ENCODE measurements at places on chromosomes 2 and 18.

- no peak for DNase-seq
Observed at GRCh38 chr2:186093174-186093573, 354.6 kb downstream of the FSIP2 start.

DNA sequence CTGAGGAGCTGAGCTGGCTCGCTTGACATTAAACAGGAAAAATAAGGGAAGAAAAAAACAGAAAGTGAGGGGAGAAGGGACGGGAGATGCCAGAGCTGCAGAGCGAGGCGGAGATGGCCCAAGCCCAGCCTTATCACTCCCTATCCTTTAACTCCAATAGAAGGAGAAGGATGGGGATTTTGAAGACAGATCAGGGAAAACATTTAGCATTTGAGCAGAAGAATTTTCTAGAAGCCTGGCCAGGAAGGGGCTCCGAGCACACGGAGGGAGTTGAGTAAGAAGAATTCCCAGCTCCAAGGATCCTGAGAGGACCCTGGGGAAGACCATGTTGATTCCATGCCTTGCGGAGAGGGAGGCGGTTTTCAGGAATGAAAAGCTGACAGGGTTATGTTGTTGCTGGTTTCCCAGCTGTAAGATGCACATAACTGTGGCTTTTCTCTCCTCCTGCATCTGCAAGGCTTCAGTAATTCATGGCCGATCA lies 35.6 kb downstream of the TWIST2 start:
- DNase-seq: no peak

- no peak for DNase-seq
Observed at GRCh38 chr2:178828486-178828881, 21.3 kb upstream of the TTN start.

DNA sequence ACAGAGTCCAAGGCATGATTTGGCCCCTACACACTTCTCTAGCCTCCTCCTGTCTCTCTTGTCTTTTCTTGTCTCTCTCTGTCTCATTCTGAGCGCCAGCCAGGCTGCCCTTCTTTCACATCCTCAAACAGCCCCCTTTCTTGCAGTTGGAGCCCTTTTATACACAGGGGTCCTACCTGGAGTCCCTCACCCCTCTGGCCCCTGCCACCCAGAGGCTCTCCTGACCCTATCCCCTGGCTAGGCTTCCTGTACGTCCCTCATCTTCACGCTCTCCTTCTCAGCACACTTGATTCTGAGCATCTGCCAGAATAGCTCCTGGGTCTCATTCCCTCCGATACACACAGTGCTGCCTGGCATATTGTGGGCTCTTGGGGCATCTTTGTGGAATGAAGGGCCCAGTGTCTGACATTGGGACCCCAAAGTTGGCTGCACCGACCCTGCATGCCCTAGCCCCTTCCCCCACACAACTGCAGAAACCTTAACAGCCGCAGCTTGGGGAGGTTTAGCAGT lies 261.9 kb downstream of the DYSF start:
- no peak for DNase-seq

DNA sequence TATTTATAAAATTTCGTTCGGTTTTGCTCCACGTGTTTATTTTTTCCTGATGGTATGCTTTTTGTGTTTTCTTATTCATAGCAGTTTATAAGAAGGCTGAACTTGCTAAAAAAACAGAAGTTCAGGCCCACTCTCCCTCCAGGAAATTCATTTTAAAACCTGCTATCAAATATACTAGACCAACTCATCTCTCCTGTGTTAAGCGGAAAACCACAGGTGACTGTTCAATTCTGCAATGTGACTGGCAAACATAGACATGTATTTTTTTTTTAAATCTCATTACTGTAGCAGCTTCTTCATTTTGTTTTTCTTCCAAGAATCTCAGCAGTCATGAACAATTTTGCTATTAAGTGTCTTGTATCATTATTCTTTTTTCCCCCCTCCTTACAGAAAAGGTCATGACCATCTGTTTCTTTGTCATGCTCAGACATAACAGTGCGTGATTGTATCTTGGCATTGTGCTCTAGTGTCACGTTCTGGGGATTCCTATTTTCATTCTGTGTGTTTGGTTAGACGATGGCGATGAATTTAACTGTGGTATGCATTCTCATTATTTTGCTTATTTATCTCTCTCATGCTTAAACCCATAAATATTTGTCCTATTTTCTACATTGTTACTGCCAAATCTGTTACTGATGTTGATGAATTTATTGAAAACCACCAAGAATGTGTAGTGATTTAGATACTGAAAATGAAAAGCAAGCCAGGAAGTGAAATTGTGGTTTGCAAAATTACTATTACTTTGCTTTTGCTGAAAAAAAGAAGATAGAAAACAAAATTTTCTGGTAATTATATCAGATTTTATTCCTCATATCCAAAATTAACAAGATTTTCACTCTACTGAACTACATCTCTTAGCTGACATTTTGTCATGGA lies 74.6 kb upstream of the UNC80 start:
- DNase-seq: no peak

GRCh38 chr18:49052891-49053644 lies 102.3 kb upstream of the SMAD7 start:
- DNase-seq: no peak

- DNase-seq: no peak
Observed at GRCh38 chr2:145029873-145030272, 510.0 kb upstream of the ZEB2 start.

DNA sequence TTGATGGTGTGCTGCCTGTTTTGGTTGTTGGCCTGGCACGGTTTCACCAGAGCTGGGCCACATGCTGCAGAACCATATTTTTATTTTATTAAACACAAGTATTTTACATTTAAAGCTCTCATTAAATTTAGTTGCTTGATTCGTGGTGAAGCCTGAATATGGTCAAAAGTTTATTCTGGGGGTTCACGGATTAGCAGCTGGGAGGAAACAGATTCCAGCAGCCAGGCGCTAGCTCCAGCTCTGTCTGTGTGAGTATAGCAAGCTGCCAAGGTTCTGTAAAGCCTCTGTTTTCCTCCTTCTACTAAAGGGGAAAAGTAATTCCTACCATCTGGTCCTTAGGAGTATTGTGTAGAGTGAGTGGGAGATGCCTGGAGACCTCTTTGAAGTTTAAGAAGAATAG lies 22.5 kb downstream of the GATA6 start:
- no peak for DNase-seq

DNA sequence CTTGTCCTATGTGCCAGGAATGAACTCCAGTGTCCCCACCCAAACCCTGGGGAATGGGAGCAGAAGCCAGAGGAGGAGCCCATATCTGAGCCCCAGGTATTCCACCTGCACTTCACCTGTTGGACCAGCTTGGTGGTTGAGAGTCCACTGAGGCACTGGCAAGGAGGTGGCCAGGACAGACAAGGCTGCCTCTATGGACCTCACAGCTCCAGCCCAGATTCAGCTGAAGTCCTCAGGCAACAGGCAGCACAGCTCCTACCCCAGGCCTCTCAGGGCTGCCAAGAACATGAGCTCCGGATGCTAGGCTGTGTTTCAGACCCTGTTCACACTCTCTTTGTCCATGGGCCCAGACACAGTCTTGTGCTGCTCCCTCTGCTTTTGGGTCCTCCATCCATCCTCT lies 2.9 kb upstream of the IL1F10 start:
- DNase-seq: no peak

DNA sequence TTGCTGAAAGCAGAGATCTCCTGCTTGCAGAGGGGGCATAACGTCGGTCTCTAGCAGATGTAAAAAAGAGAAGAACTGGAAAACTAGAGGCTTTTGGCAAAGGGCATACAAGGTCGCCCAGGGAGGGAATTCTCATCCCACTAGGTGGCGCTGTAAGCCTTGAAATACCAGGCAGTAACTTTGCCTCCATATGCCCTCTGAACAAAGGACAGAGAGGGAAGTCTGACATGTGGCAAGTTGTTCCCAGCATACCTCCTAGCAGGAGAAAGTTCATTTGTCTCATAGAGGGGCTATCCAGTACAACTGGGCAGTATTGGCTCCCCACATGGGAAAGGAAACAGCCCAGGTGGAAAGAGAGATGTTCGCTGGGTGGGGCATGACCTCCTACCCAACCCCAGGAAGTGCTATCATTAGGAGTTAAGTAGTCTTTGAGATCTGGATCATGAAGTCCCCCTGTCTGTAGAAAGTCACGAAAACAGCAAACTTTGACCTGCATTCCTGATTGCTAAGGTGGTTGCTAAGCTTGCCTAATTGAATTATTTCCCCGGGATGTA lies 39.9 kb downstream of the STK17B start:
- peak; percentile 67 for DNase-seq
